ENCODE measurements at places on chromosomes 1 and 21.

GRCh38 chr1:19418503-19418971 lies 66.8 kb downstream of the CAPZB start:
- peak; percentile 22 for DNase-seq

GRCh38 chr1:16376971-16377370 lies 9.9 kb downstream of the SZRD1 start:
- no peak for DNase-seq

GRCh38 chr1:162538815-162539431 lies 22.6 kb upstream of the UAP1 start:
- no peak for DNase-seq

DNA sequence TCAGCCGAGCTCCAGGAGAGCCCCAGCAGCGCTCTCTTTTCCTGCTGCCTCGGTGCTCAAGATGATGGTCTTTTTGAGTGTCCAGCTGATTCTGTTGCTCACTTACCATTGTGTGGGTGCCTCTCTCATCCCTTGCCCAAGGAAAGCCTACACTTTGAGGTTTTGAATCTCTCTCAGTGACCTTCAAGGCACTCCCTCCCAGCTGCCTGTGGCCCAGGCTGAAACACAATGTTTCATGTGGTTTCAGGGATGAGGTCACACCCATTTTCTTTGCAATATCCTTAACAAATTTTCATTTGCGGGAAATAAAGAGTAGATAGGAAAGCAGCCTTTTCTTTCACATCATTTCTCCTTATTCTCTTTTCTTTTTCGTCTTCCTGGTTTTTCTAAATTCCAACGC lies 12.6 kb upstream of the MRPS14 start:
- no peak for DNase-seq

GRCh38 chr1:25912076-25912831 lies 6.0 kb upstream of the STMN1 start:
- no peak for DNase-seq

GRCh38 chr1:77889671-77890070 lies 1.2 kb downstream of the NEXN start:
- no peak for DNase-seq

DNA sequence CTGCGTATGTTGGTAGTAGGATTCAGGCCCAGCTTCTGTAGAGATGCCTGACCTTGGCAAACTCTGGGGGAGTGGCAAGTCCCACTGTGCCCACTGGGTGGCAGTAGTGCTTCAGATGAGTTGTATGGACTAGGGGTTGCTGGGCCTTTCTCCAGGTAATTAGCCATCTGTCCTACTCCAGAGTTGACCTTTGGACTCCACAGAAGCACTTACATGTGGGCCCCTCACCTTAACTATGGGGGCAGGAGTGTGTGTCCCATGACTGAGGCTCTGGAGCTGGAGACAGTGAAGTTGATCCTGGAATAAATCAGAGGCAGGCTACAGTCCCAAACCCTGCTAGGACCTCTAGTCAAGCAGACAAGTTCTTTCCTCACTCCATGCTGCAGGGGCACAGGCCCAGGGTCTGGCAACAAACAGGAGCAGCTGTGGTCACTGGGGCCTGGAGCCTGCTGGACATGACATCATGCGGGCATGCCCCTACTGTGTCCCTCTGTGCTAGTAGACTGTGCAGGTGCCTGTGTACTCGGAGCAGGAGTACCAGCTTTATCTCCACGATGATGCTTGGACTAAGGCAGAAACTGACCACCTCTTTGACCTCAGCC lies 4.6 kb downstream of the DMAP1 start:
- peak; percentile 63 for DNase-seq

DNA sequence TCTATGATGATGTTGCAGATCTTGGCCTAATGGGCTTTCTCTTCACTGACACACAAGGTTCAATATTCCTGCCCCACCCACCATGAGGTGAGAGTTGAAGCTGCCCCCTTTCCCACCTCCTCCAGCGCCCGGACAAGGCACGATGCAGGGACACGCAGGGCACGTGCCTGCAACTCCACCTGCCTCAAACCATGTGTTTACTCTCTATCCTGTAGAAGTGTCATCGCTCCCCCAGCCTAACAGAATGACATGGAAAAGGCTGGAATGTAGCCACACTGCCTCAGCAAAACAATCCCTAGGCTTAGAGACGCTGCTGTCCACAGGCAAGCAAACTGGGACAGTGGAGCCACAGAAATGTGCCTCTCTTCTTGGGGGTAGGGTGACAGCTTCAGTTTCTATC lies 92.9 kb upstream of the SOD1 start:
- DNase-seq, result no peak

DNA sequence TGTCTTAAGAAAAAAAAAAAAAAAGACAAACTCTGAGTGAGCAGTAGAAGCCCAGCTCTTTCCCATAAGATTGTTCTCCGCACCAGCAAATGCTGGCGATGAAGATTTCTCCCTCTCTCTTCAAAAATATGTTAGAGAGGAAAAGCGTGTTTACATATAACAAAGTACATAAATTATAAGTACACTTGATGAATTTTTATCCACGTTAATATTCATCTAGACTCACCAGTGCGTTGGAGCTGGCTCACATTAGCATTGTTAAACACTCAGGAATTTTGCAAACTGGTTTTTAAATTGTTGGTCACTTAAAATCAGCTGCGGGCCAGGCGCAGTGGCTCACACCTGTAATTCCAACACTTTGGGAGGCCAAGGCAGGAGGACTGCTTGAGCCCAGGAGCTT lies 56.0 kb downstream of the RUNX3 start:
- no peak for DNase-seq

GRCh38 chr1:2606881-2607621 lies 20.5 kb downstream of the PRXL2B start:
- no peak for DNase-seq

DNA sequence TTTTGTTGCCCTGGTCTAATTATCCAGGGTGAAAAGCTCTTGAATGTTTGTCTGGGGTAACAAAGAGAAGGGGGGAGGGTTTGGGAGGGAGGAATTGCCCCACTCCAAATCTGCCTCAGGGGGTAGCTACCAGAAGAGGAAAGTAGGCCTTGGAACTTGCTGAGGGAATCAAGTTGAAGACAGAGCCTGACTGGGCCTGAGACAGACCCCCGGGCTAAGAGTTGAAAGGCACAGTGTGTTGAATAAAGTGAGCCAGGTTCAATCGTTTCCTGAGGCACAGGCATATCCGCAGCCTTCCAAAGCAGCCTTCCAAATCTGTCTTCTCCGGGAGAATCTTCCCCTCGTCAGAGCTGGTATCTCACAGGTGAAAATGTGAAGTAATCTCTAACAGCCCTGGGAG lies 96.6 kb downstream of the LRIG2 start:
- DNase-seq, result no peak

DNA sequence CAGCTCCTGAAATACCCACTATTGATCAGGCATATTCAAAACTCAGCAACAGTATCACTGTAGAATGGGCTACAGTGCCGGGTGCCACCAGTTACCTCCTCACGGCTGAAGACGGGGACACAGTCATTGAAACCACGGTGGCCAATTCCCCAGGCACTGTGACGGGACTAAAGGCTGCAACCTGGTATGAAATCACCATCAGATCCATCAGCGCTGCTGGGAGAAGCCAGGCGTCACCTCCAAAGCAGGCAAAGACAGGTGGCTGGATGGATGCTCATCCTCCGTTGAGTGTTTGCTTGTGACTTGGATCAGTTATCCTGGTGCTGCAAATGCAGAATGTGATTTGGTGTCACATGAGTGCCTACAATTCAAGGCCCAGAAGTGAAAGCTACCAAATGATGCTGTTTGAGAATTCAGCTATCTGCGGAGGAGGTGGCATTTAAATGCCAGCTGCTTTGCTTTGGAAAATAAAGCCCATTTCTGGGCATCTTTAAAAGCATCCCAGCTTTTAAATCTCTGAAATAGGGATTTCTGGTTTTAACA lies 5.1 kb downstream of the FNDC7 start:
- no peak for DNase-seq

- no peak for DNase-seq
Measured at GRCh38 chr1:220291580-220291979, 19.3 kb upstream of the RAB3GAP2 start.

GRCh38 chr1:17183388-17184160 lies 21.4 kb upstream of the PADI1 start:
- no peak for DNase-seq

DNA sequence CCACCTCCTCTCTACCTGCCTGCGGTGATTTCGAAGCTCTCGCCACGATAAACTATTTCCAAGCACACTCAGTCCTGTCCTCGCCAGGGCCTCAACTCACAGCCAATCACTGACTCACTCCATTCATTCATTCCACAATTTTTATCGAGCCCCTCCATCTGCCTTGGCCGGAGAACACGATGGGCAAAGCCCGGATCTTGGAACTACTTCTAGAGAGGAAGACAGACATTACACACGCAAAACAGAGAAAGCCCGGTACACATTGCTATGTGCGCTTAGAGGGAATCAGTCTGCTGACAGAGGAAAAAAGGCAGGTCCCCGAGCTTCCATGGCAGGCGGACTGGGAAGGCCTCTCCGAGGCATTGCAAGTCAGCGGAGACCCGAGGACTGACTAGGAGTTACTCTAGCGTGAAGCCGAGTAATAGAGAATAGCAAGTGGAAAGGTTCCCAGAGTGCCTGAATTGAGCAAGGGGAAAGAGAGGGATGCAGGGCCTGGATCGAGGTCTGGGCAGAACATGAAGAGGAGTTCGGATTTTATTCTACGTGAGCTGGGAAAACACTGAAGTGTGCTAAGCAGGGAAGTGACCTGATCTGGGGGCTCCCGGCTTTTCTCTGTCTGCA lies 54.2 kb upstream of the DNAJC6 start:
- DNase-seq, result no peak
